ENCODE measurements at places on chromosomes 7 and 10.
A peak's percentile ranks its signal among the peaks of the same experiment; 100 is the strongest.

DNA sequence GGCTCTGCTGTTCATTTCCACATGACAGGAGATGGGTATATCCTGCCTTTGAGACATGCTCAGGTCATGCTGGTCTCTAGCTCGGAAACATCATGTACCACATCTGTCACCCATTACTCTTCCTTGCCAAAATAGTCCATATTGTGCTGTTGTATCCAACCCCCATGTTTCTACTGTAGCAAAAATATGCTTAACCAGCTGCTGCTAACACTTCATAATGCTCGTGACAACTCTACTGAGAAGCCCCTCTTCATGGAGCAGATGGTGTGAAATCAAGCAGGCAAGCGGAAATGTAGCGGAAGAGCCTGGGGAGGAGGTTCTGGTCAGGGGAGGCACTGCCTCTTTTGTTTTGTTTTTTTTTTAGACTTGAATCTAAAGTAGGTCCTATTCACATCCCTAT lies 82.9 kb downstream of the NPY start:
- no peak overlapping the region for H3K4me3 ChIP-seq
- H3K36me3 ChIP-seq, result no peaks in the 10 kb centered on the region
- H3K4me1 ChIP-seq, result peaks cover 3% of the 10 kb centered on the region
- no peaks in the 10 kb centered on the region for H3K27me3 ChIP-seq
- H3K27ac ChIP-seq, result no peak overlapping the region
- no peak for DNase-seq

DNA sequence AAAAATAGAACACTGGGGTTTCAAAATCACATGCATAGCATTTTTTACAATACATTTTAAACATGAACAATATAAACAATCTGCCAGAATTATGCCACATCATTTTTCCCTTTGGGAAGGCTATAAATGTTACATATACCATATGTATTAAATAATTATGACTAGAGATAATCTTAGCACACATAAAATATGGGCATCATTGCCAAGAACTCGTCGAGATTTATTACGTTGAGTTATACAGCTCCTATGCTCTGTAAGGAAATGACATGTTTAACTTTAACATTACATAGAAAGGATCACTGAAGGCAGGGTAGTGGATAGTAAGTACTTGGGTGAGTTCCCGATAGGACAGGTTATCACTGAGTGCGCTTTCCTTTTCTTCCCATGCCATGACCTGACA lies 267.8 kb downstream of the PARD3 start:
- no peaks in the 10 kb centered on the region for H3K36me3 ChIP-seq
- H3K4me1 ChIP-seq, result peaks cover 27% of the 10 kb centered on the region
- H3K27ac ChIP-seq, result no peak overlapping the region
- H3K27me3 ChIP-seq, result no peaks in the 10 kb centered on the region
- no peak overlapping the region for H3K4me3 ChIP-seq

DNA sequence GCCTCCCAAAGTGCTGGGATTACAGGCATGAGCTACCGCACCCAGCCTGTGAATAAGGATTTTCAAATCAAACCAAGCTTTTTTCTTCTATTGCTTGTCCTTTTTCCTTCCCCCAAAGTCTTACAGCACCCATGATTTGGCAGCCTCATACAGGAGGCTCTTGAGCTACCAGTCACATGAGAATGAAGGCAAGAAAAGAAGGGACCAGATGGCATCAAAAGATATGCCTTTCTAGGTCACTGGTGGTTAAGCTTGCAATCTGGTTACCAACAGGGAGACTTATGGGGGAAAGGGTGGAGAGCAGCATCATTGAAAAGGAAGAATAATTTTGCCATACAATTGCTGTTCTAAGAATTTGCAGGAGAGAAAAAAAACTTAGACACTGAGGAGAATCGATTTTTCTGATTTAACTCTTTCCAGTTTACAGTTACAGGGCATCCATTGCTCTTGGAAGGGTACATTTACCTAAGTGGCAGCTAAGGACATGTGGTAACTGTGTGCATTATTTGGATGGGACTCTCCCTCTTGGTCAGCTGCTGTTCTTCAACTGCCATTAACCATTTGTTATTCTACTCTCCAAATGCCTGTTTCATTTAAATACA lies 29.5 kb downstream of the SMNDC1 start:
- H3K27ac ChIP-seq, result no peak overlapping the region
- H3K27me3 ChIP-seq, result no peaks in the 10 kb centered on the region
- DNase-seq, result no peak
- no peaks in the 10 kb centered on the region for H3K36me3 ChIP-seq
- no peak overlapping the region for H3K4me3 ChIP-seq

DNA sequence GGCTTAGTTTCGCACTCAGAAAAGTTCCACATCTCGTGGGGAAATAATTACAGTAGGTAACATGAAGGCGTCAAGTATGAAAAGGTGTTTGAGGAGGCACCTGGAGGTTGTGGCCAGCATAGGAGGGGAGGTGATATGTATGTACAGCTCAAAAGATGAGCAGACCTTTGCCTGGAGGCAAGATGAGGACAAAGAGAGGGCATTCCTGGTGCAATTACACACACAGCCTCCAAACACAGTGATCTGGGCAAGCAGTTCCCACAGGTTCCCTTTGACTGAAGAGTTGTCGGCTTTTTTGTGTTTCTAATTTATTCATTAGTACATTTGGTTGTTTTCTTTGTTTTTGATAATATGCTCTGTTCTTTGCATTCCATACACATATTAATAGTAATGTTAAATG lies 46.9 kb downstream of the CDK14 start:
- H3K36me3 ChIP-seq, result no peaks in the 10 kb centered on the region
- H3K27me3 ChIP-seq, result no peaks in the 10 kb centered on the region
- peak overlapping the region; percentile 57 for H3K27ac ChIP-seq
- no peak overlapping the region for H3K4me3 ChIP-seq
- peak; percentile 75 for DNase-seq

GRCh38 chr10:63910806-63911205 lies 389.6 kb downstream of the REEP3 start:
- peak; percentile 18 for DNase-seq
- peaks cover 19% of the 10 kb centered on the region for H3K4me1 ChIP-seq
- H3K36me3 ChIP-seq, result no peaks in the 10 kb centered on the region

GRCh38 chr10:30048768-30049517 lies 10.4 kb downstream of the JCAD start:
- no peaks in the 10 kb centered on the region for H3K27me3 ChIP-seq
- no peaks in the 10 kb centered on the region for H3K36me3 ChIP-seq
- no peak for DNase-seq
- H3K4me3 ChIP-seq, result no peak overlapping the region

GRCh38 chr7:7554649-7555575 lies 11.8 kb upstream of the MIOS start:
- H3K4me1 ChIP-seq, result no peaks in the 10 kb centered on the region
- DNase-seq, result no peak
- H3K4me3 ChIP-seq, result no peak overlapping the region
- H3K27me3 ChIP-seq, result no peaks in the 10 kb centered on the region
